Type B pancreatic cell (in vitro differentiated cells): ENCODE measurements at places on chromosomes 12 and 14.

DNA sequence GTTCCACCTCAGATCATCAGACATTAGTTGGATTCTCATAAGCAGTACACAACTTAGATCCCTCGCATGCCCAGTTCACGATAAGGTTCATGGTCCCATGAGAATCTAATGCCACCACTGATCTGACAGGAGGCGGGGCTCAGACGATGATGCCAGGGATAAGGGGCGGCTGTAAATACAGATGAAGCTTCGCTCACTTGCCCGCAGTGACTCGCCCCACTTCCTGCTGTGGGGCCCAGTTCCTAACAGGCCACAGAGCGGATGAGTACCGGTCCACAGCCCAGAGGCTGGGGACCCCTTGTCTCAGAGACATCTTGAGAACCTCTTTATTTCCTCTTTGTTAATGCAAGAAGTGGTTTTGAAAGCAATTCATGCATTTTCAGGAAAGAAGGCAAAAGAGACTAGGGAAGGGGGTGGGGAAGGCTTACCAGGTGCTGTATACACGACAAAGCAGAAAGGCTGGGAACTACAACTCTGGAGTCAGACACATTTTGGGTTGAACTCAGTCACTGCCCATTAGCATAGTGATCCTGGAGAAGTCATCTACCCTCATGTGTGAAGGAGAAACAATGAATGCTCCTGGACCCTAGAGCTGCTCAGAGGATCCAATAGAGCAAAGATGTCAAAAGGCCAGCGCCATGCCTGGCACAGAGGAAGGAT lies 68.7 kb downstream of the EID3 start:
- no peak for DNase-seq

DNA sequence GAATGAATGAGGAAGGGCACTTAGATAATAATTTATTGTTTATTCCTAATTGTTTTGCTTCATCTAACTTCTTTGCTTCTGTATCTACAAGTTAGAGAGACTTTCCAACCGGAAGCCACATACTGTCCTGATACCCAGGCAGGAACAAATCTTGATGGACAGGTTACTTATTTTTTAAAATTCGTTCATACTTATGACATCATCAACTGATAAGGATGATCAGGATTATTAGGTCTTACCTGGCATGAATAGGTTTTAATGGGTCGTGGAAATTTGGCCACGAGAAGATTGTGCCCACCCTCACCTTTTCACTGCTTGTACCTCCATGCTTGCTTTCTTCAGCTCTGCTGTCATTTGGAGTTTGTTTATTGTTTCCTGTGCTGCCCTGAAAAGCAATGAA lies 39.3 kb downstream of the SNRPF start:
- DNase-seq: no peak

DNA sequence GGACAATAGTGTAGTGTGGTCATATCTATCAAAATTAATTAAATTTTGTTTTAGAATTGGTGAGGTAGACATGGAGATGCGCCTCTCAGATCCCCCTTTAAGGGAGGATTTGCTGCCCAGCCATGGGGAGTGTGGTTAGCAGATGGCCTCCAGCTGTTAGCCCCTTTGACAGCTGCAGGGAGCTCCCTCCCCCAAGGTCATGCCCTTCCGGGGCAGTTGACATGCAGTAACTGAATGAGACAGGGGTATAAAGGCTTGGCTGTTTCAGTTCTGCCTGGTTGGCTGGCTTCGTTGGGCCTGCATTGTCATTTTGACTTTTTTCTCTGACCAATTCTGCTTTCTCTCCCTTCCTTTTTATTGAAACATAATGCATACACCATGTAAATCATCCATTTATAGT lies 291.5 kb upstream of the SRRM4 start:
- DNase-seq: no peak

- DNase-seq: no peak
Observed at GRCh38 chr12:94145191-94145983, 3.0 kb upstream of the PLXNC1 start.

DNA sequence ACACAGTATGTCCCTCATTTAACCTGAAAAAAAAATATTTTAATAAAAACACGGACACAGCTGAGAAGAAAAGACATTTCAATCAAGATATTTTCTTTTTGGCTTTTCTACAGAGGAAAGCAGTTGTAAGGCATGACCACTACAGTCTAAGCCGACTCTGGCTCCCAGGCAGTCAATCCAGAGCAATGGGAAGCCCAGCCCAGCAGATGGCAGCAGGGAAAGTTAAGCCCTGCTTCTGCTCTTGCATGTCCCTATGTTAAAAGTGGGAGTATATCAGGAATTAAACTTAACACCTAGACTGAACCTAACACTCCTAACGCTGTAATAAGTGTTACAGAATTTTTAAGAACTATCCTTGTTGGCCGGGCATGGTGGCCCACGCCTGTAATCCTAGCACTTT lies 19.5 kb upstream of the HAL start:
- no peak for DNase-seq

DNA sequence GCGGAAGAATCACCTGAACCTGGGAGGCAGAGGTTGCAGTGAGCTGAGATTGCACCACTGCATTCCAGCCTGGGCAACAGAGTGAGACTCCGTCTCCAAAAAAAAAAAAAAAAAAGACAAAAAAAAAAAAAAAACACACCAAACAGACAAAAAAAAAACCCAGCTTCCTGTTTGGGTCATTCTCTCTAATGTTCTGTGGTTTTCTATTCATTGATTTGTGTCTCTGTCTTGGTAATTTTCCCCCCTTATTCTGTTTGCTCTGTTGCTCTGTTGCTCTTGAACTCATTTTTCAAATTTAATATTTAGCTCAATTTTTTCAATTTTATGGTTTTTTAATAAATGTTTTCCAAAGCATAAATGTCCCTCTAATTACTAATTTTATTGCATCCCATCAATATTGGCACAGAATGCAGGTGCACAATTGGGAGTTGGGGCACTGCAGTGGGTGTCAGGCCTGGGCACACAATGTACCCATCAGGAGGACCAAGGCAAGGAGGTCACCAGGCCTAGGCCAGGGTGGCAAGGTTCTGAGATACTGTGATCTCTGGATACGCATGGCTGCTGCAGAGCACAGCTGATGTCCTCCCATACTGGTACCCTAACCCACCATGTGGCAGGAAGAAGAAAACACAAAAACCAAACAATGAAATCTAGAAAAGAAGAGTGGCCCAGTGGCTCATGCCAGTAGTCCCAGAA lies 8.0 kb upstream of the GNPTAB start:
- DNase-seq: no peak

DNA sequence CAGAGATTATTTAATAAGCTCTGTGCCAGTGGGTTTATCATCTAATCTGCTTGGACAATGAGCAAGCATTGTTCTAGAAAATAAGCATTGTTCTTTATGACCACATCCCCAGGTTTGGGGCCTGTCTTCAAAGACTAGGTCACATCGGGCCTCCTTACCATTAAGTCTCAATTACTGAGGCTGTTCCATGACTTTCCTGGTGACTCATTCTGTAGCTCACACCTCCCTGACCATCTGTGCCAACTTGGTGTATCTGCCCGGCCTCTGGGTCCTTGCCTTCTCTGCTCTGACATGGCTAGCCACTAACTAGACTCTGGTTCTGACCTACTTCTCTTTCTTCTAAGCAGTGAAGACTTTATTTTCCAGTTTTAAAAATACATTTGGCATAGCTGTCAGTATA lies 44.4 kb upstream of the PLEKHA5 start:
- no peak for DNase-seq

DNA sequence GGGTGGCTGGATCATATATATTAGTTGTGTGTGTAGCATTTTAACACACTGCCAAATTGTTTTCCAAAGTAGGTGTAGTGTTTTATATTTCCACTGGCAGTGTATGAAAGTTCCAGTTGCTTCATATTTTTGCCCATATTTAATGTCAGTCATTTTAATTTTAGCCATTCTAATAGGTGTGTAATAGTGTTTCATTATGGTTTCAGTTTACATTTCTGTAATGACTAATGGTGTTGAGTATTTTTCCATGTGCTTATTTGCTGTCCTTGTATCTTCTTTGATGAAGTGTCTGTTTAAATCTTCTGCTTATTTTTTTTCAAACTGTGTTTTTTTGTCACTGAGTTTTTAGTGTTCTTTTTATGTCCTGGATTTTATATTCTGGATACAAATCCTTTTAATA lies 8.7 kb downstream of the TBC1D15 start:
- no peak for DNase-seq

- no peak for DNase-seq
Observed at GRCh38 chr12:95951515-95951914, 8.4 kb downstream of the AMDHD1 start.

DNA sequence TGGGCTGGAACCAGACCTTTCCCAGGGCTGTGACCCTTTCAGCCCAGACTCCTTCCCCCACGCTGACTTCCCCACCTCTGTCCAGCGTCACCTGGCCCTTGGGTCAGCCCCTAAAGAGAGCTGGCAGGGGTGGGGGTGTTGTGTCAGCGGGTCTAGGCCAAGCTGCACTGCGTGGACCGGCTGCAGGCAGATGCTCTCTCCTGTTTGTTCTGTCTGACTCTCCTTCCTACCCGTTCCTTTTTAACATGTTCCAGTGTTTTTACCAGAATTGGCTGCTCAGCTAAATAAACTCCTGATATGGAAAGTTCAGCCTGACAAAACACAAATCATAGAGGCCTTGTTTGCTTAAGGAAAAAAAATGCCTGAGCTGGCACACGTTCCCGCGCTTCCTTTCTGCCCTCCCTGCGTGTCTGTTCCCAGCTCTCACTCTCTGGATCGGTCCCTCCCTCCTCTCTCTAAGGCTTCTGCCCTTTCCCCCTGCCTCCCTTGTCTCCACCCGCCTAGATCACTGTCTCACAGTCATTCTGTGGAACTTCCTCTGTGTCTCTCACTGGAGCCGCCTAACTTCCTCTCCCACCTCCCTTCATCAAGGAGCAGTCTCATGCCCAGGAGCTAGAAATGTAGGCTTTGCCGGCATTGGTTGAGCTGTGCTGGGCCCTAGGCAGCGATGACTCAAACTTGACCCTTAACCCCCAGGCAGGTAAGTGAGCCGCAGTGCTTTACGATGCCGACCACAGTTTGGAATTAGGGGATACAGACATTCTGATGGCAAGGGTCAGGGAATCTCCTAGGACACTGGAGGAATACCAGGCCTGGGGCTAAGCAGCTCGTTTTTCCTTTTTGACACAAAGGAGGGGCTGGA lies 15.5 kb upstream of the MLXIP start:
- no peak for DNase-seq

GRCh38 chr12:991350-992333 lies 619 bp downstream of the ERC1 start:
- no peak for DNase-seq

- no peak for DNase-seq
Observed at GRCh38 chr12:130044991-130045621, 117.2 kb upstream of the FZD10 start.

GRCh38 chr14:31963587-31963986 lies 113.5 kb upstream of the ARHGAP5 start:
- no peak for DNase-seq

DNA sequence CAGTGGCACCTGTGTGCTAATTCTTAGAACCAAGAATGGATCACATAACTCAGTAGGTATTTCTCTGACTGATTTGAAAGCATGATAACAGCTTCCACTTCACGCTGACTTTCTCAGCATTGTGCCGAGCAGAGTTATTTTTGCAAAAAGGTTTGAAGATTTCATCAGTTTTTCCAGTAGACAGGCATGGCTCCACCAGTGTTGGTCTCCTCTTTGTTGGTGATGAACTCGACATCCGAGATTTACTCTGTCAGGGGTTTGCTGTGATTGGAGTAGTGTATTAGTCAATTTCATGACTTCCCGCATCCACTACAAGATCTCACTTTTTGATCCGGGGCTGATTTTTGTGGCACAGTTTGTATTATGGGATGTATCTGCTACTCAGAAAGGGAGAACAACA lies 85.3 kb downstream of the PRKCH start:
- DNase-seq: no peak

GRCh38 chr12:252636-253035 lies 10.0 kb downstream of the SLC6A13 start:
- DNase-seq: no peak

DNA sequence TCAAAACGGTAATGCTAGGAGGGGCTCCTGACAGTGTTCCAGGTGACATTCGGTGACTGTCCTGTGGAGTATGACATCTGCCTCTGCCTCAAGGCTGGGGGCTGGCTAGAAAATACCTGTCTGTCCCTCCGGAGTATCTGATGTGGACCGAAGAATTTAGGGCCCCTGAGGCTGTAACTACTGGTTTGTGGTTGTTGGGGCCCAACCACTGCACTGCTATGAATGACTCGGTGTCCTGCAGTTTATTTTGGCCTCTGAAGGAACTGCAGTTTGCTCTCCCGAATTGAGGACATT lies 198.9 kb upstream of the CAND1 start:
- no peak for DNase-seq

DNA sequence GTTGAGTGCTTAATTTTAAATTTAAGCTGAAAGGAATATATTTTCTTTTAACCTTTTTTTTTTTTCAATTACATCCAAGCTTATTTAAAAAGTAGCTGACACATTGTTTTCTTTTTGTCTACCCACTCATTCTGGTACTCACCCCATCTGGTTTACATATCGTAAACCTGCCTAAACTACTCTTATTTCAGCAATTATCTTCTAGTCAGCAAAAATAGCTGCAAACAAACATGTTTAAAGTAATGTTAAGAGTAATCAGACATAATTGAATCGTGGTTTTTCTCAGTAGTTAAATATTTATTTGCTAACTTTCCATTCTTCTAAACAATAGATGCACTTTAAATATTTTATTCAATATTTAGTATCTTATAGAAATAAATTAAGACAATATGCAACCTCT lies 492.7 kb upstream of the MGAT4C start:
- no peak for DNase-seq
